GM23248 (cell line): ENCODE measurements at places on chromosomes 5 and 9.
A peak's percentile ranks its signal among the peaks of the same experiment; 100 is the strongest.

GRCh38 chr9:18490641-18491370 is 16.9 kb downstream of the ADAMTSL1 start:
- DNase-seq, result peak; percentile 98

GRCh38 chr9:132931178-132931735 is 13.2 kb downstream of the TSC1 start:
- DNase-seq, result no peak

DNA sequence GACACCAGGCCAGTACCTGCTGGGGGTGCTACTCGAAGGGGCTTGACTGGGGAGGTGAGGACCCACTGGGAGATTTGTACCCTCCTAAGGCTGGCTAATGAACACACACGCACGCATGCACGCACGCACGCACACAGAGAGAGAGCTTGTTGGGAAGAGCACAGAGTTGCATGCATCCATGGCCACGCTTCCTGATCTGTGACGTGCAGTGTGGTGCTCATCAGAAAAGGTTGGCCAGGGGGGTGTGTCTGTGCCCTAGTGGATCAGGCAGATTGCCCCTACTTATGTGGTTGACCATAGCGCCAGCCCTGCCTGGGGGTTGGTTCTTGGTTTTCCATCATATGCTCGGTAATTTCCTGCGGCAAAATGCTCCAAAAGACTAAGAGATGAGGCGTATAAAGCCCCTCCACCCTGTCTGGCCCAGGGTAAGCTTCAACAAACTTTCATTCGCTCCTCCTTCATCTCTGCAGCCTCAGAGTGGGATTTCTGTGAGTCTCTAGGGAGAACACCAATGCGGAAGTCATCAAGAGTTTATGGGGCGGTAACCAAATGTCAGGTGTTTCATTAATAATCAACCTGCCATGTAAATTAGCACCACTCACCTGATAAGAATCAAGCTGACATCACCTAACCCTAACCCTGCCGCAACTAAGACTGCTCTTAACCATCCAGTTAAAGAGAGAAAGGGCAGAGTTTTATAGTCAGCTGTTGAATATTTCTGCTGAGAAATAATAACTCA is 8.0 kb upstream of the GFI1B start:
- DNase-seq, result no peak

DNA sequence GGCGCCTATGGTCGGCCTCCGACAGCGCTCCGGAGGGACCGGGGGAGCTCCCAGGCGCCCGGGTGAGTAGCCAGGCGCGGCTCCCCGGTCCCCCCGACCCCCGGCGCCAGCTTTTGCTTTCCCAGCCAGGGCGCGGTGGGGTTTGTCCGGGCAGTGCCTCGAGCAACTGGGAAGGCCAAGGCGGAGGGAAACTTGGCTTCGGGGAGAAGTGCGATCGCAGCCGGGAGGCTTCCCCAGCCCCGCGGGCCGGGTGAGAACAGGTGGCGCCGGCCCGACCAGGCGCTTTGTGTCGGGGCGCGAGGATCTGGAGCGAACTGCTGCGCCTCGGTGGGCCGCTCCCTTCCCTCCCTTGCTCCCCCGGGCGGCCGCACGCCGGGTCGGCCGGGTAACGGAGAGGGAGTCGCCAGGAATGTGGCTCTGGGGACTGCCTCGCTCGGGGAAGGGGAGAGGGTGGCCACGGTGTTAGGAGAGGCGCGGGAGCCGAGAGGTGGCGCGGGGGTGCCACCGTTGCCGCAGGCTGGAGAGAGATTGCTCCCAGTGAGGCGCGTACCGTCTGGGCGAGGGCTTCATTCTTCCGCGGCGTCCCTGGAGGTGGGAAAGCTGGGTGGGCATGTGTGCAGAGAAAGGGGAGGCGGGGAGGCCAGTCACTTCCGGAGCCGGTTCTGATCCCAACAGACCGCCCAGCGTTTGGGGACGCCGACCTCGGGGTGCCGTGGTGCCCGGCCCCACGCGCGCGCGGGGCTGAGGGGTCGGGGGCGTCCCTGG is 561 bp downstream of the DAPK1 start:
- DNase-seq, result peak; percentile 34

GRCh38 chr5:108212775-108213346 is 169.0 kb downstream of the FBXL17 start:
- peak; percentile 10 for DNase-seq

DNA sequence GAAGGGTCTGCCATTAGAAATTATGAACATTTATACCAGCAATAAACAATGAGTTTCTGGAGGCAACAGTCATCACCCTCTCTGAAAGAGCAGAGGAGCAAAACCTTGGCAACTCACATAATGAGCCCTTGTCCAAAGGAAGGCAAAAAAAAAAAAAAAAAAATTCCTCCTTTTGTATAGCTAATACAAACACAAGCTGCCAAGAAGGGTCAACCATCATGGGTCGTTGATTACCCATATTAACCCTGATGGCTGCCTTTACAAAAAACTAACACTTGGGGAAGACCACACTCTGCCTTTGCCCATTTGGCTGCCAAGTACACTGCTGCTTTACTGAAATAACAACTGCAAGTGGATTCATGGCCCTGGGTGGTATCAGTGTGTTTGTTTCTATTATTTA is 272.7 kb downstream of the ADAMTSL1 start:
- DNase-seq, result no peak
